ENCODE measurements at places on chromosomes 13 and 19. TPM values are rescaled to one million over a fixed set of nuclear protein-coding genes. Genes with fewer than 3 reads are reported as not detected.

MUC16 gene
- total RNA-seq = not detected

DNA sequence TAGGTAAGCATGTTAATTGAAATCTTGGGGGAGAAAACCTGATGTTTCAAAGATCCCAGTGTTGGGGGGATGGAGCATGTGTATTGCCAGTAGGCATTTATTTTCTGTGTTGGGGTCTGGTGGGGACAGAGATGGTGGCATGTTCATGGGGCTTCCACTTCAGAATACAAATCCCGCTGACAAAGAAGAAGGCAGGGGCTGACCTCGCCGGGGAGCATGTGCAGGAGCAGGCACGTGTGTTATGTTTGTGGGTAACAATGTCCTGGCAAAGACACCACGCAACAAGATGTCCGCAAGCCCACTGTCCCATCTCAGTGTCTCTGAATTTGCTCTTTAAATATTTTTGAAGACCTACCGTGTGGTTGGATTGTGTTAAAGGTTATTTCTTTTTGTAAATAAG lies 164.5 kb downstream of the TEX29 start:
- no peaks in the 10 kb centered on the region for H3K4me1 ChIP-seq
- H3K27me3 ChIP-seq = peaks cover 7% of the 10 kb centered on the region
- no peak for DNase-seq

GRCh38 chr19:4369109-4369887 lies 25.9 kb downstream of the MPND start:
- H3K27ac ChIP-seq = peak overlapping the region; percentile 77
- peaks cover 67% of the 10 kb centered on the region for H3K4me1 ChIP-seq
- peak overlapping the region; percentile 35 for H3K4me3 ChIP-seq
- no peaks in the 10 kb centered on the region for H3K27me3 ChIP-seq
- H3K36me3 ChIP-seq = peaks cover 26% of the 10 kb centered on the region

DNA sequence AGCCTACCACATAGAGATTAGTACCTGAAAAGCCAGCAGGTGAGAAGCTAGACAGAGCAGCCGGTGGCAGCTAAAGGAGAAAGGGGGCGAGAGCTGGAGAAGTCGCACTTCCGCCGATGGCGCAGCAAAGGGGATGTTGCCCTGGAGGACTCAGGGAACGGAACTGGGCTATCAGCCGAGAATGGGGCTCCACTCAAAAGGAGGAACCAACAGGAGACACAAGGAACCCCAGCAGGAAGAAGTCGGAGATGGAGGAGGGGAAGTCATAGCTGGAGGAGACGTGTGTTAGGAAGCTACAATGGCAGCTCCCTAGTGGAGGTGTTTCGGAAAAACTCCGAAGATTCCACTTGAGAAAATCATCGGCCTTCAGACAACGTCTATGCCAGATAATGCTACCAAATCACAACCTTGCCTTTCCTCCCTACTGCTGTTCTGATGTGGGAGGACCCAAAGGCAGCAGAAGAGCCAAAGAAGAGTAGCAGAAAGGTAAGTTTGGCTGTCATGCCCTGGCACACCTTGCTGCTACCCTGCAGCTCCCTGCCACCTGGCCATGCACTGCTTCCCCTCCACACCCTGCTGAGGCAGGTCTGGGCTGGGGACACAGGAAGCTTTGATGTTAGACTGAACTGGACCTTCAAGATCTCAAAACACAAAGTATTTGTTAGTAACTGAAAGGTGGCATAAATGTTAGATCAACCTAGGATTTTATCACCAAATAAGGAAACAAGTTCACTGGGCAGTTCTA lies 127.9 kb downstream of the DLEU7 start:
- H3K27ac ChIP-seq = peak overlapping the region; percentile 34
- DNase-seq = peak; percentile 86
- H3K4me3 ChIP-seq = peak overlapping the region; percentile 57
- H3K4me1 ChIP-seq = no peaks in the 10 kb centered on the region
- H3K36me3 ChIP-seq = no peaks in the 10 kb centered on the region

DNA sequence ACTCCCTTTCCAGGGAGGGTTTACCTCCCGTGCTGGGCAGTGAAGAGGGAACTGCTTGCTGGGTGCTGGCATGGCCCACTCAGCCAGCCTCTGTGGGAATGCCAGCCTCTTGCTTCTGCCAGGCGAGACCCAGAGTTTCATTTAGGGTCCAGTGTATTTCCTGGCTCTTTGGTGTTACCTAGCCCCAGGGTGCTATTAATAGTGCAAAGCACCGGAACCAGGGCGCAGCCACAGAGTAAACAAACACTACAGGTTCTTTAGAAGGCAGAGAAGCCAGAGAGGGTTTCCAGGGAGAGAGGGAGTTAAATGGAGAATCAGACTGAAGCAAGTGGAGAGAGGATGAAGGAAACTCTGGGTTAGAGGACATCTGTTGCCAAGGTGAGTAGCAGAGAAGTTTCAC lies 74.9 kb upstream of the SPATA13 start:
- no peak for DNase-seq
- H3K4me1 ChIP-seq = no peaks in the 10 kb centered on the region
- H3K36me3 ChIP-seq = no peaks in the 10 kb centered on the region

- no peaks in the 10 kb centered on the region for H3K27me3 ChIP-seq
- peak; percentile 76 for DNase-seq
- no peak overlapping the region for H3K4me3 ChIP-seq
- no peak overlapping the region for H3K27ac ChIP-seq
- H3K4me1 ChIP-seq = peaks cover 6% of the 10 kb centered on the region
Observed at GRCh38 chr19:17424743-17425365, 5.0 kb downstream of the MVB12A start.

- no peaks in the 10 kb centered on the region for H3K36me3 ChIP-seq
- H3K4me3 ChIP-seq = no peak overlapping the region
Observed at GRCh38 chr13:54950546-54950945, 1921.9 kb downstream of the OLFM4 start.

DNA sequence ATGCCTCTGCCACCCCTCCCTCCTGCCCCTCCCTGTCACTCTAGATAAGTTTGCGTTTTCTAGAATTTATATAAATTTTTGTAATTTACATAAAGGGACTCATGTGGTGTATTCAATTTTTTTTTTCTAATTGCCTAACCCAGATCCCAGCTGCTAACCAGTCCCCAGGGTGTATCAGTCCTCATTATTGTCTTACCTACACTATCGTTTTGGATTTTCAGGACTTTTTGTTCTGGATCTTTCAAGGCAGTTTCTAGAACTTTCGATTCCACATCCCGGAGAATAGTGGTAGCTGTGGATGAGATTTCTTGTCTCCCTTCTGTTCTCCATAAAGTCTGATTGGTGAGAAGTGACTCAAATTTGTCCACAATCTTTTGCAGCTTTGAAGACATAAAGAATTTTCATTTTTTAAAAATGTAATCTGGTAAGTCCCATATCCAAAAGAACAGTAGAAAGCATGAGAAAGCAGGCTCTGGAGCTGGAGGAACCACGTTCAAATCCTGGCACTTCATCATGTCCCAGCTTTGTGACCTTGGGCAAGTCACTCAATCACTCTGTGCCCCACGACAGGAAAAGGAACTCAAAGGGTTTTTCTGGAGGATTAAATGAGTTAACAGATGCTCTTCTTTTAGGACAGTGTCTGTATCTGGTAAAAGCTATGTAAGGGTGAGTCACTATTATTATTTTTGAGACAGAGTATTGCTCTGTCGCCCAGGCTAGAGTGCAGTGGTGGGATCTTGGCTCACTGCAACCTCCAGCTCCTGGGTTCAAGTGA lies 19.7 kb downstream of the ADGRE3 start:
- no peaks in the 10 kb centered on the region for H3K36me3 ChIP-seq
- no peak overlapping the region for H3K4me3 ChIP-seq
- DNase-seq = no peak
- peaks cover 5% of the 10 kb centered on the region for H3K27me3 ChIP-seq
- no peaks in the 10 kb centered on the region for H3K4me1 ChIP-seq

DNA sequence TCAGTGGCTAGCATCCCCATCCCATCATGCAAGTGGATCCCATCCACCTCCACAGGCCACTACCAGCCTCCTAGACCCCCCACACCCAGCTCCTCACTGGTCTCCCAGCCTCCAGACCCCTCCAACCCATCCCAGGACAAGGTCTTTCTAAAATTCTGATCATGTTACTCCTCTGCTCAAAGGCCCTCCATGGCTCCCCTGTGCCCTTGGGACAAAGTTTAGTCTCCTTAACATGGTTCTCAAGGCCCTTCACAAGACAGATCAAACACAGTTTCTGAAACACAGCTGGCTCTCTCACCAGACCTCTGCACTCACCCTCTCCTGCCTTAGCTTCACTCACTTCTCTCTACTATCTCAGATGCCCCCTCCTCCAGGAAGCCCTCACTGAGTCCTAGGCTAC lies 9.3 kb downstream of the CEACAM19 start:
- no peak for DNase-seq
- H3K4me3 ChIP-seq = no peak overlapping the region
- no peaks in the 10 kb centered on the region for H3K36me3 ChIP-seq
- peaks cover 7% of the 10 kb centered on the region for H3K4me1 ChIP-seq
- H3K27me3 ChIP-seq = no peaks in the 10 kb centered on the region

GRCh38 chr19:17806945-17807344 lies 12.0 kb downstream of the B3GNT3 start:
- no peak for DNase-seq
- no peak overlapping the region for H3K4me3 ChIP-seq
- H3K27ac ChIP-seq = no peak overlapping the region
- H3K36me3 ChIP-seq = no peaks in the 10 kb centered on the region
- H3K4me1 ChIP-seq = no peaks in the 10 kb centered on the region
- H3K27me3 ChIP-seq = peaks cover 13% of the 10 kb centered on the region

DNA sequence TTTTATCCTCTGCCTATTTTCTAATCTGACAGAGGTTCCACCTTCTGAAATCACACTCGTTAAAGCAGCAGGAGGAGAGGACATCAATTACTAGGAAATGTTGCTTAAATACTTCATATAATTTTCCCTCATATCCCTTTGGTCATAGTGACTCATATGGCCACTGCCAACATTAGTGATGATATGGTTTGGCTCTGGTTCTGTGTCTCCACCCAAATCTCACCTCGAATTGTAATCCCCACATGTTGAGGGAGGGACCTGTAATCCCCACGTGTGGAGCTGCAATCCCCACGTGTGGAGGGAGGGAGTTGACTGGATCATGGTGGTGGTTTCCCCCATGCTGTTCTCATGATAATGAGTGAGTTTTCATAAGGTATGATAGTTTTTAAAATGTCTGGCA lies 618.4 kb upstream of the SLITRK5 start:
- no peaks in the 10 kb centered on the region for H3K36me3 ChIP-seq
- no peak for DNase-seq
- no peak overlapping the region for H3K27ac ChIP-seq
- no peak overlapping the region for H3K4me3 ChIP-seq
- no peaks in the 10 kb centered on the region for H3K4me1 ChIP-seq

DNA sequence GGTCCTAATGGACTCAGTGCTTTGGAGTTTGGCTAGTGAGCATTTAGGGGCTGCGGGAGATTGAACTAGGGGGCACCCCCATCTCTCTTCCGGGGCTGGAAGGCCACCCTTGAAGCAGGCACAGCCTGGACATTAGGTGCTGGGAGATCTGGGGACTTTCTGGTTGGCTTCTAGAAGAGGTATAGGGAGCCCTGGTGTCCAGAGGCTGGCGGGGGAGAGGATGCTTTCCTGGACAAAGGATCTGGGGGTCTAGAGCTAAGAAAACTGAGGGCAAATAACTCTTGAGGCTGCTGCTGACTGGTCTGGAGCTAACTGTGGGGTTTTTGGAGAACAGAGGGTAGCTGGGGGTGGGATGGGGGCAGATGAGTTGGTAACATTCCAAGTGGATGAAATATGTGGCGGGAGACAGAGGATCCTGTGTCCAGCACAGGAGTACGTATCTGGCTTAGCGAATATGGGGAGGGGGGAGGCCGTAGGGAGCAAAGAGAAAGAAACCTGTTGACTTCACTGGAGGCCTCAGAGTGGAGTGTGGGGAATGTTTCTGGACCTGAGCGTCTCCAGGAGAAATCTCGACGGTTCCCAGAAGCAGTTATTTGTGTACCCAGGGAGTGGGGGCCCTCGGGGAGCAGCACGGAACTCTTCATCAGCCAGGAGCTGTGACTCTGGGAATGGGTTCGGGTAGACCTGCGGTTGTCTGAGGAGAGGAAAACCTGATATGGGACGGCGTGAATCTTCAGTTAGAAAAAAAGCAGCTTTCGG lies 1.4 kb downstream of the HNRNPUL1 start:
- H3K4me3 ChIP-seq = peak overlapping the region; percentile 82
- peak overlapping the region; percentile 100 for H3K27ac ChIP-seq
- peaks cover 51% of the 10 kb centered on the region for H3K4me1 ChIP-seq
- peaks cover 32% of the 10 kb centered on the region for H3K36me3 ChIP-seq
- DNase-seq = no peak
- H3K27me3 ChIP-seq = no peaks in the 10 kb centered on the region

FDX2 gene
- total RNA-seq = 28.1 TPM

All from spleen (tissue), 13 donors.